NCI-H1092 treated with DMSO at 0.1 percent for 48 hours (cell line): ENCODE measurements at places on chromosomes 1 and 21.

- DNase-seq, result no peak
Observed at GRCh38 chr1:239421811-239422210, 35.4 kb downstream of the CHRM3 start.

GRCh38 chr1:190373705-190374336 lies 103.8 kb downstream of the BRINP3 start:
- DNase-seq, result no peak

GRCh38 chr1:235291599-235292091 lies 36.3 kb downstream of the ARID4B start:
- DNase-seq, result no peak

GRCh38 chr1:55073187-55073916 lies 34.0 kb downstream of the PCSK9 start:
- DNase-seq, result no peak

- no peak for DNase-seq
Observed at GRCh38 chr21:45334591-45335081, 46.9 kb upstream of the POFUT2 start.
